ENCODE measurements at places on chromosomes 3 and 15. TPM values are rescaled to one million over a fixed set of nuclear protein-coding genes. Genes with fewer than 3 reads are reported as not detected.
A peak's percentile ranks its signal among the peaks of the same experiment; 100 is the strongest.

GRCh38 chr3:33089515-33089914, 7.4 kb downstream of the GLB1 start:
- H3K36me3 ChIP-seq, result peaks cover 22% of the 10 kb centered on the region
- peaks cover 8% of the 10 kb centered on the region for H3K4me1 ChIP-seq
- H3K27ac ChIP-seq, result no peak overlapping the region
- H3K27me3 ChIP-seq, result no peaks in the 10 kb centered on the region

- H3K27me3 ChIP-seq, result no peaks in the 10 kb centered on the region
- no peak overlapping the region for H3K27ac ChIP-seq
- H3K4me3 ChIP-seq, result no peak overlapping the region
- no peaks in the 10 kb centered on the region for H3K36me3 ChIP-seq
- DNase-seq, result no peak
- H3K4me1 ChIP-seq, result no peaks in the 10 kb centered on the region
These were observed 141.2 kb downstream of the SERPINI1 start for GRCh38 chr3:167876620-167877281.

- H3K27me3 ChIP-seq, result no peaks in the 10 kb centered on the region
- peaks cover 8% of the 10 kb centered on the region for H3K36me3 ChIP-seq
- no peak overlapping the region for H3K4me3 ChIP-seq
- peak overlapping the region; percentile 72 for H3K27ac ChIP-seq
These were observed 46.8 kb downstream of the PDHB start for GRCh38 chr3:58386626-58387365.

- H3K27me3 ChIP-seq, result no peaks in the 10 kb centered on the region
- no peak overlapping the region for H3K4me3 ChIP-seq
- no peaks in the 10 kb centered on the region for H3K4me1 ChIP-seq
- no peak overlapping the region for H3K27ac ChIP-seq
- no peak for DNase-seq
- H3K36me3 ChIP-seq, result no peaks in the 10 kb centered on the region
These were observed 98.9 kb upstream of the CLSTN2 start for GRCh38 chr3:139835830-139836683.

DNA sequence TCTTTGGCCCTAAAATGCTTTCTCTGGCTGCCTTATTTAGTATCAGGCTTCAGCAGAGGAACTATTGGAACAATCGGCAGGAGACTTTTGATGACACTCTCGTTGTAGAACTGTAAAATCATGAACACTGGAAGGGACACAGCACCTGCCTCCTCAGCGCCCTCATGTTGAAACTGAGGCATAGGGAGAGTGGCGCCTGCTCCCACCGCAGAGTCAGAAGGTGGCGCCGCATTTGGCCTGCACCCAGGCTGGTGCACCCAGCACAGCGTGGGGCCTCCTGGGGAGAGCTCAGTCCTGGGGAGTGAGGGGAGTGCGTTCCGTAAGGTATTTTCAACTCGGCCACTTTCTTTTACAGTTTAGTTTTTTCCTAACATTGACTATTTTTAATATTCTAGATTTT, 78.2 kb upstream of the BLM start:
- H3K4me3 ChIP-seq, result no peak overlapping the region
- peaks cover 76% of the 10 kb centered on the region for H3K36me3 ChIP-seq
- H3K4me1 ChIP-seq, result no peaks in the 10 kb centered on the region
- H3K27me3 ChIP-seq, result no peaks in the 10 kb centered on the region
- DNase-seq, result no peak

DNA sequence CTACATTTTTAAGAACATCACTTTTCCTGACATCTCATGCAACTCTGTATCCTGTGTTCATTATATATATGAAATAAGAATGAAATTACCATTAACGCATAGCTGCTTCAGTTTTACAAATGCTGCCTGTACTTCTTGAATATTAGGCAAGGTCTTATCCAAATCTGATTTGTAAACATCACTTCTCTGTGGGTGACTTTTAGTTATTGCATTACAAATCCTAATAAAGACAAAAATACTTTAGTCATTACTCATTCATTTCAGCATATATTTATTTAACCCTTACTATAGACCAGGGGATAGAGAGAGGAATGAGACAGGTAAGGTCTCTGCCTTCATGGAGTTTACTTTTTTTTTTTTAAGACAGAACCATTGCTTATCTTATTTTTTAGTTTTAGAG, 36.8 kb downstream of the MTMR10 start:
- no peak overlapping the region for H3K4me3 ChIP-seq
- H3K27ac ChIP-seq, result no peak overlapping the region
- H3K4me1 ChIP-seq, result no peaks in the 10 kb centered on the region
- peaks cover 100% of the 10 kb centered on the region for H3K36me3 ChIP-seq
- no peaks in the 10 kb centered on the region for H3K27me3 ChIP-seq

DNA sequence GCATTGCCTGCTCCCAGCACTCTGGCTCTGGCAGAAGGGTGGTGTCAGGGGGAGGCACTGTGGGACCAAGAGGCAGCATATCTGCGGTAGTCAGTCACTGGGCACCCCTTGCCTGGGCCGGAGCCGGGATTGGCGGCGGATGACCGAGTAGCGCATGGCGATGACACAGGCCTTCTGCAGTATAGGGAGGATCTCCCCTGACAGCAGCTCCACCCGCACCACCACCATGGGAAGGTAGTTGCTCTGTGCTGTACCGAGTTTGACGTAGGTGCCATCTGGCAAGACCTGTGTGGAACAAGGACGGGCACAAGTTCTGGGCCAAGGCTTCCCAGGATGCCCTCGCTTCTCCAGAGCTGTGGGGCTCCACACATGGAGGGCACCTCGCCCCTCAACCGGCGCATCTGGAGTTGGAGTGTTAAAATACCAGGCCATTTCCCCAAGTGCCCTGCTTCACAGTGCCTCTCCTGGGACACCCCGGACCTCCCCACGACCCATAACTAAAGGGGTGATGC, 6.6 kb downstream of the ACOX2 start:
- no peak overlapping the region for H3K27ac ChIP-seq
- no peaks in the 10 kb centered on the region for H3K36me3 ChIP-seq
- H3K4me3 ChIP-seq, result no peak overlapping the region
- no peaks in the 10 kb centered on the region for H3K4me1 ChIP-seq

- H3K4me3 ChIP-seq, result no peak overlapping the region
- H3K4me1 ChIP-seq, result no peaks in the 10 kb centered on the region
- H3K27me3 ChIP-seq, result peaks cover 6% of the 10 kb centered on the region
- DNase-seq, result no peak
- H3K27ac ChIP-seq, result no peak overlapping the region
These were observed 8.2 kb upstream of the ATP11B start for GRCh38 chr3:182785142-182785541.

GRCh38 chr3:57434041-57434440, 110.1 kb downstream of the DNAH12 start:
- no peak overlapping the region for H3K27ac ChIP-seq
- no peaks in the 10 kb centered on the region for H3K4me1 ChIP-seq
- no peak overlapping the region for H3K4me3 ChIP-seq
- H3K36me3 ChIP-seq, result no peaks in the 10 kb centered on the region

DNA sequence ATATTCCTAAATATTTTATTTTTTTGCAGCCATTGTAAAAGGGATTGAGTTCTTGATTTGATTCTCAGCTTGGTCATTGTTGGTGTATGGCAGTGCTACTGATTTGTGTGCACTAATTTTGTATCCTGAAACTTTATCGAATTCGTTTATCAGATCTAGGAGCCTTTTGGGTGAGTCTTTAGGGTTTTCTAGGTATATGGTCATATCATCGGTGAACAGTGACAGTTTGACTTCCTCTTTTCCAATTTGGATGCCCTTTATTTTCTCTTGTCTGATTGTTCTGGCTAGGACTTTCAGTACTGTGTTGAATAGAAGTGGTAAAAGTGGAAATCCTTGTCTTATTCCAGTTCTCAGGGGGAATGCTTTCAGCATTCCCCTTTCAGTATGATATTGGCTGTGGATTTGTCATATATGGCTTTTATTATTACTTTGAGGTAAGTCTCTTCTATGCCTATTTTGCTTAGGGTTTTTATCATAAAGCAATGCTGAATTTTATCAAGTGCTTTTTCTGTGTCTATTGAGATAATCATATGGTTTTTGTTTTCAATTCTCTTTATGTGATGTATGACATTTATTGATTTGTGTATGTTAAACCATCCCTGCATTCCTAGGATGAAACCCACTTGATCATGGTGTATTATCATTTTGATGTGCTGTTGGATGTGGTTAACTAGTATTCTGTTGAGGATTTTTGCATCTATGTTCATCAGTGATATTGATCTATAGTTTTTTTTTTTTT, 11.4 kb upstream of the SLC9A9 start:
- H3K4me3 ChIP-seq, result no peak overlapping the region
- DNase-seq, result no peak
- no peaks in the 10 kb centered on the region for H3K36me3 ChIP-seq

DNA sequence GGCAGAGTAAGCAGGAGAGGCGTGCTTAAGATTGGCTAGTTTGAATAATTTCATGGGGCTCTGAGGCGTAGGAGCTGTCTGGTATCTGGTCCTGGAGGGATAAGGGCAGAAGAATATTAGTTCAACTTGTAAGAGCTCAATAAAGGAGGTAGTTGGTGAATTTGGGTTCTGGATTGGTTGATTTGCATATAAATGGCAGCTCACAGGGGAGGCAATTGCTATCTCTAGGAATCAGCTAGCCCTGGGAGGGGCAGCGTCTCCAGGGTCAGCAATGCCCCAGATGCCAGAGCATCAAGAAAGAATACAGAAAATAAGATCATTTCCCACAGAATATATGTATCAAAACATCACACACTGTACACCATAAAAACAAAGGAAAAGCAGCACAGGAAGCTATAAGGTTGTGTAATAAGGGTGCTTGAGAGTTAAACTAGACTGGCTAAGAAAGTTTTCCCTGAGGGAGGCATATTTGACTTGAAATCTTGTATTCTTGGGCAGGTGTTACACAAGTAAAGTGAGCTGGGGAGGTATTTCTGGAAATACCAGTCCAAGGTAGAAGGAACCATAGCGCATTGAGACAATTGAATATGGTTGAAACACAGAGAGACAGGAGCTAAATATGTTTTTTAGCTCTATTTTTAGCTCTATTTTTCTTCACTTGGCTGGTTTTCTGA, 6.1 kb downstream of the MOBP start:
- DNase-seq, result no peak
- no peaks in the 10 kb centered on the region for H3K36me3 ChIP-seq
- no peaks in the 10 kb centered on the region for H3K4me1 ChIP-seq
- no peak overlapping the region for H3K27ac ChIP-seq

DNAJC17 gene
- 30.7 TPM for total RNA-seq

SLC12A8 gene
- total RNA-seq, result 11.8 TPM

PGBD4 gene
- 1.3 TPM for total RNA-seq

Measured in upper lobe of right lung (tissue), 1 donor.